ENCODE measurements at places on chromosomes 2 and 18.

DNA sequence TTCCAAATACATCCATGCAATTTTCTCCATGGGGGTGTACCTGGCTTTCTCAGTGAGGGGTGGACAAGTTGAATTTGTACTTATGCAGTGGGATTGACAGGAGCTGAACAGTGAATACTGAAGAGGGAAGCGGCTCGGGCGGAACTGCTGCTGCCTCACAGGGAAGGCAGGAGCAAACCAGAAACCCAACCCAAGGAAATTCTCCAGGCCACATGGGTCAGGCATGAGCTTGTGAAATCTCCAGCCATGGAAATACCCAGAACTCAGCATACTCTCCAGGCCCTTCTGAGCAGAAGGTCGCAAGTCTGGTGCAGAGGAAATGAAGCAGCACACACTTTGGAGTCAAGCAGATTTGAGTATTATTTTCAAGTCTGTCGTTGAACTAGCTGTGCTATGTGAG, 26.5 kb upstream of the INO80C start:
- DNase-seq, result no peak

DNA sequence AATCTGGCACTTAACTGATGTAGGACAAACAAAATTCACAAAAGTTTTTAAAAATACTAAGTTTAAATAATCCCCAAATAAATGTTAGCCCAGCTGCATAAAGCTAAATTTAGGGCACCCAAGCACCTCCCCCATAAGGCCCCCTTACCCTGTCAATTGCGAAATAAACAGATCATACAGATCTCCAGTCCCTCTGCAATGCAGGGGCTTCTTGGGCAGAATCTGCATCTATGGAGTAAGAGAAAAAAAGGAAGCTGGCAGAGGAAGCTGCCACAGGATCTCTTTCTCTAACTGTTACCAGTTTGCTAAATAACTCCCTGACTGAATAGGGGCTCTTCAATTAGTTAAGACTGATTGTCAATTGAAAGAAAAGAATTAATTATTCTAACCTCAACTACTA, 117.7 kb downstream of the MEMO1 start:
- no peak for DNase-seq

DNA sequence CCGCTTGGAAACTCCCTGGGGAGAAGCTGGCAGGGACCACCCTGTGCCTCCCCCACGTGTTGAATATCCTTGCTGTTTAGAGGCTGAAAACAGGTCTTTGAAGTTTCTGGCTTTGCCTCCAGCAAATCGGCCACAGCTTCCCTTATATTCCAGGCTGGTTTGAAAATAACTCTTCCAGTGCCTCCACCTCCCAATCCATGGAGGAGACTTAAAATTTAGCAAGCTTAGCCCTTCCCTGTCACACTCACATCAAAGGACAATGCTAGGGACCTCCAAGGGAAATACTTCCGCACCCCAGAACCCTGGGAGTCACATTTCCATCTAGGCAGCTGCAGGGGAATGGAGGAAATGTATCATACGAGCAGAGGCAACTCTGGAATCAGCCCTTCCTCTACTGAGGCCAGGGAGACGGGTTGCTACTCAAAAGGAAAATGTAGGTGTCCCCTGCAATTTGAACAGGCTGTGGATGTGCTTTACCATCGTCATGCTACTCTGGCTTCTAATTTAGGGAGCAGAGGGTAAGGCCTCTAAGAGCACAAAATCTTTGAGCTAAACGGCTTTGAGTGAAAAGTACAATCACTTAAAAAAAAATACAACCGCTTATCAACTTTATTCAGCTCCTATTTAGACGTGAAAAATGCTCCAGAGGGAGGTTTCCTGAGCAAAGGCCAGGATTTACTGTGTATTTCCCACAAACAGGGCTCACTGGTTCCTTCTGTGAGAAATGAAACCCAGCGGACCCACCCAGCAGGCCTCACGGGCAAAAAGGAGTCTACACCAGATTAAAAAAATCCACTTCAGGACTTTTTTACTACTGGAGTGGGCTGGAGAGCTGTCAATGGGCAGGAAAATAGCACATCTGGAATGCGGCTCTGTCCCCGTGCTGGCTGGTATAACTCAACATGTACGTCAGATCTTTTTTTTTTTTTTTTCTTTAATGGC, 49.4 kb upstream of the PKDCC start:
- DNase-seq, result no peak

DNA sequence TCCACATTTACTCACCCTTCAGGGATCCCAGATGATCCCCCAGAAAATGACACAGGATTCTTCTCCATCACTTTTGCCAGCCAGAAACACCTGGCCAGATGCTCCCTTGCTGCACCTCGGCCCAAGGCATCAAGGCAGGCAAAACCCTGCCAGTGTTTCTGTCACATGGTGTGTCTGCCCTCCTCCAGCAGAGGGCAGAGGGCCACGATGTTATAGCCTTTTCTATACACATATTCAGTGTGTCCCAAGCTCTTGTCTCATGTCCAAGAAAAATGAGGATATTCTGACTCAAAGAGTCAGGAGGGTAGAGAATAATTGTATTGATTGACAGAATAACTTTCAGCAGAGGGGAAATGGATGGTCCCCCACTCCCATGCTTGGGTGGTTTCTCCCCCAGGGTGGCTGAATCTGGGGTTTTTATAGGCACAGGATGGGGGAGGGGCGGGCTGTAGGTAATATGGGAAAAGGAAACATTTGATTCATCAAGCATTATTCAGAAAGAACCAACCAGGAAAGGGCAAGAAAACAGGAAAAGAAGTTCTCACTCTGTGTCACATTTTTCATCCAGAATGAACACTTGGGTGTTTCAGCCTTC, 933.9 kb downstream of the TRIB2 start:
- no peak for DNase-seq

GRCh38 chr2:174774886-174775285, 10.6 kb upstream of the CHRNA1 start:
- no peak for DNase-seq

- DNase-seq, result no peak
These were observed 308.8 kb downstream of the ALK start for GRCh38 chr2:29612568-29612967.

GRCh38 chr2:111618978-111619902, 264.8 kb downstream of the ANAPC1 start:
- DNase-seq, result no peak

DNA sequence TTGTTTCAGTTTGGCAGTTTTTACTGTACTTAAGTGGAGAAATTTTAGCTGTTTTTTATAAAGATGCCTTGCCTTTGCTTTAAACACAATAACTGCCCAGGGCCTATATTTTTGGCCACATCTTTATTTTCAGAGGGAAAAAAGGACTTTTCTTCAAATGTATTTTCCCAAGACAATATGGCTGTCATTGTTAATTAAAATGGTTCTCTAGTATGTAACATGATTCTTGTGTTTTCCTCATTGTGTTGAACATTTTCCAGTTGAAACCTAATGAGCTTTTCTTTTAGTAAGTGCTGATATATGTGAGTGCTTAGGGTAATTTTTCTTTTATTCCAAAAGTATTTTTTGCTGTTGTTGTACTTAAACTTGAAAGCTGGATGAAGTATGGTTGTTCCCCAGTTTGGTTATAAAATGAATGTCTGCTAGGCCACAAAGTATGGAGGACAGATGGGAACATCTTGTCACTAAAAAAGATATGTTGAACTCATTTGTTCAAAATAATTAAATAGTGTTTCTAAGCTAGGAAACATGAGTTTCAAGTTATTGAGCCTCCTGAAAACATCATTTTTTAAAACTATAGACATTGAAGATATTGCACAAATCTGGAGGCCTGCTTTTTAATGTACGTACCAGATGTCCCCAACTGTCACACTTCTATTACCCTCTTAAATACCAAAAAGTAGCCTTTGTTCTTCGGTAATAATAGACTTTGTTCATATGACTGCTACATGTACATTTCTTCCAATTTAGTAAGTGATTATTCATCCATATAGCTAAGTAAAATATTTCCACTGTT, 147.5 kb upstream of the DAPL1 start:
- DNase-seq, result no peak

DNA sequence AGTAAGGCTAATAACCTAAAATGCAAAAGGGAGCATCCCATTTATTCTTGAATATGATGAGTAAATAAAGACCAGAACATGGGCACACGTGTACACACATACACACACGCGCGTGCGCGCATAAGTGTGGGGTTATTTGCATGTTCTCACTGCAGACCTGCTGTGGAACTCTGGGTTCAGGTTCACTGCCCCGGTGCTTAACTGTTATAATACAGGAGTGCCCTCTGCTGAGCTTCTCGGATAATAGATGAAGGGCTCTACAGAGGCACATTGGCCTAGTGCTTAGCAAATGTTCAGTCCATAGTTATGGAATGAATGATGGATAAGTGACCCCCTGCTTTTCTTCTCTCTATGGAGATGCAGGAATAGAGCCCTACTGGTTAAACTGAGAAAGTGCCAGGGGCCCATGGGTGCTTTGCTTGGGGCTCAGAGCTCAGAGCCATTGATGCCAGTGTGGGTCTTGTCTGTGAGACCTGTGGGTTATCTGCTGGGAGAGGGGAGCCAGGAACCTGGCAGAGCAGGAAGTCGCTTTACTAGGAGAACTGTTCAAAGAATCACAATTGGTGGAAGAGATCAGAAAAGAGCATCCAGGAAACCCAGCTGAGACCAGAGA, 3.6 kb upstream of the ARL4C start:
- peak; percentile 78 for DNase-seq

DNA sequence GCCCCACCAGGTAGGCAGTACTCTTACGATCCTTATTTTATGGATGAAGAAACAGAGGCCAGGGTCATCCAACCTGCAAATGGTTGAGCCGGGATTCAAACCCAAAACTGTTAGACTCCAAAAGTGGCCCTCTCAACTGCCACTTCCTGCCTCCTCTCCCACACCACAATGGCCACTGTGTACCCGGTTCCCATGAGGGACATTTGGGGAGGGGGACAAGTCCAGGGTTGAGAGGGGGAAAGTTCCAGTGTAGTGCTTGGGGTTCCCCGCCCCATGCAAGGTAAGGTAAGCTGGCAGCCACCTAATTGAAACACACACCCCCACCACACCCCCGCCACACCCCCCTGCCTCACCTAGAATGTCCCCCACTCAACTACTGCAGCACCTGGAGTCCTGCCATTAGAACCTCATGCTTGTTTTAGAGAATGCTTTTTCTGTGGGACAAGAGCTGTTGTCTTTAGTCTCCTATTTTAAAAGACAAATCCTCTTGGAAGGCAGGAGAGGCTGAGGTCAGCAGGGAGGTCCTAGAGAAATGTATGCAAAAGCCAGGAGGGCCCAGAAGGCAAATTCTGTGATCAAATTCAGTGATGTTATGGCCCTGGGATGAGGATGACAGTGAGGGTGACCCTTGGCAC, 145.2 kb downstream of the ZFP36L2 start:
- DNase-seq, result no peak

GRCh38 chr2:102266204-102266603, 45.2 kb upstream of the IL1RL1 start:
- no peak for DNase-seq

GRCh38 chr2:172465417-172466334, 38.3 kb downstream of the ITGA6 start:
- DNase-seq, result peak; percentile 74

DNA sequence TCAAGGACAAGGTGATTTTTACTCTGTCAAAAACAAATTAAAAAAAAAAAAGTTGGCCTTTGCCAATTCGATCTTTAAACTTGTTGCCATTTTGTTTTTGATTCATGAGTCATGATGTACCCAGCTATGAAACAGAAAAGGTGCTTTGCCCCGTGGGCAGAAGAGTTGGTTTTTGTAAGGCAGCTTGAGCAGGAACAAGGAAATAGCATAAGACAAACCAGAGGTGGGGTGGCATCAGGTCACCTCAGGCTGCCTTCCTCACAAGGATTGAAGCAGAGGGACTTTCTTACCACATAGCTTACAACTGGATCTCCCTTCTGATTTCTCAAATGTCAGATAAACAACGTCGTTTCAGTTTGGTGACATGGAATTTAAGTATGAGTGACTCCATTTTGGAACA, 123.8 kb downstream of the ARL4C start:
- DNase-seq, result no peak

GRCh38 chr2:205661281-205661680, 21.0 kb upstream of the NRP2 start:
- no peak for DNase-seq

GRCh38 chr18:55477860-55478581, 110.0 kb downstream of the TCF4 start:
- no peak for DNase-seq

GRCh38 chr2:14445670-14446069, 186.8 kb upstream of the LRATD1 start:
- DNase-seq, result no peak

DNA sequence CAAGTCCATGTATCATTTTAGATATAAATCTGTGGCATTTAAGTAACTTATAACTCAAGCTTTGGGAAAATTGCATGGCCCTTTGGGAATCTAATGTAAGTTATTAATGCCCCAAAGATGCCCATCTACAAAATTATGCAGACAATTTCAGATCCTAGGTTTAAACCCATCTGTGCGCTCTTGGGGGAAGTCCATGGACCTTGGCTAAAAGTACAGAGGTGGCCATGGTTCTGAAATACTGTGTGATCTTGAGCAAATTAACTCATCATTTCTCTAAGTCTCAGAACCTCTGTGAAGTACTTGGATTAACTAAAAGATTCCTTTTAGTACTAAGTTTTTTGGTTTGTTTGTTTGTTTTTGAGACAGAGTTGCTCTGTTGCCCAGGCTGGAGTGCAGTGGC, 19.5 kb downstream of the INPP1 start:
- no peak for DNase-seq

DNA sequence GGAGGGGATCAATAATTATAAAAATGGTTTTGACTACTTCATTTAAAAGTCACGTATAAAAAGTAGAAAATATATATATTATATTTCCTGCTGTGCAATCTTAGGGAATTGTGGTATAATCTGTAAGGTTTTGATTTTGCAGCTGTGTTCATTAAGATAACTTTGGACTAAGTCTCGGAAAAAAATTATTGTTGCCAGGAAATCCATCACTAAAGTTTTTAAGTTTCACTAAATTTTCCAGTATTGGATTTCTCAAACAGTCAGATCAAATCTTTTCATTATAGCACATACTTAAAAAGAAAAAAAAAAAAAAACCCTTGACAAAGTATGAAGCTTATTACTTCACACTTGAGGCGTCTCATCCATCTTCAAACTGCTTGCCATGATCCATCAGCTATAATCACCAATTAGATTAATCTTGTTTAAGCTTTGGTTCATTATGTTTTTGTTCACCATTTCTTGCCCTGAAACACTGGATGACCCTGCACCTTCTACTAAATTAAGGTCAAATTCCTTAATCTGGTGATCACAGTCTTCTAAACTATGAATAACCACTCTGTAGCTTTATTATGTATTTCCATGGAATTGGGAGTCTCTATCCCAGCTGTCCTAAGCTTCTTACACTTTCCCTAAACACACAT, 326.6 kb upstream of the COL3A1 start:
- DNase-seq, result no peak

DNA sequence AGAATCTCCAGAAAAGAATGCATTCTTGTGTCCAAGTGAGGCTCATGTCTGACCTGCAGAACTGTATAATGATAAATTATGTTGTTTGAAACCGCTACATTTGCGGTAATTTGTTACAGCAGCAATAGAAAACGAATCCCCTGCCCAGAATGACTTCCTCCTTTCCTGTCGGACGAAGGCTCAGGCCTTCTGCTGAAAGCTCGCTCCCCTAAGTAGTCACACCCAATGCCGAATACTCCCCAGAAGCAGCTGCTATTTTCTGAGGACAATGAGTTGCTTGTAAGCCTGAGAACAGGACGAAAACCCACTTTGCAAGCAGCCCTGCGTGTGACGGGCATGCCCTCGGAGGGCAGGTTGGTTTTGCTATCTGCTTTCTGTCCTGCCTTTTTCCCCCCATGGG, 27.7 kb upstream of the PTPN4 start:
- DNase-seq, result no peak
